ENCODE measurements at places on chromosomes 3 and 15.

- no peak for DNase-seq
Observed at GRCh38 chr3:115710799-115711198, 87.5 kb downstream of the GAP43 start.

DNA sequence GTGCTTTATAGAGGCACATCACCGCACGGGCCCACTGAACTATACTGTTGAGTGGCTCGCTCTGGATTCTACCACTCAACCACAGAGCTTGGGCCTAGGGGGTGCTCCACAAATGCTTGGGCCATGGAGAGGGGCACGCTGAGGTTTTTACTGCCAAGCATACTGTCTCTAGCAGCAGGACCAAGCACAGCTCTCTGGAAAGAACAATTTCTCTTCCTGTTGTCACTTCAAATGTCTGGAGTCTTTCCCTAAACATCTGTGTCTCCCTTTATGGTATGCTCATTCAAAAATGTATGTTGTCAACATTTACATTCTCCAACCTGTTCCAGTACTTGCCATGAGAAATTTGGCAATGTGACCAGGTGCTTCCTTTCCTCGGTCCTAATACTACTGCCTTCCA, 114.7 kb upstream of the TPM1 start:
- no peak for DNase-seq

DNA sequence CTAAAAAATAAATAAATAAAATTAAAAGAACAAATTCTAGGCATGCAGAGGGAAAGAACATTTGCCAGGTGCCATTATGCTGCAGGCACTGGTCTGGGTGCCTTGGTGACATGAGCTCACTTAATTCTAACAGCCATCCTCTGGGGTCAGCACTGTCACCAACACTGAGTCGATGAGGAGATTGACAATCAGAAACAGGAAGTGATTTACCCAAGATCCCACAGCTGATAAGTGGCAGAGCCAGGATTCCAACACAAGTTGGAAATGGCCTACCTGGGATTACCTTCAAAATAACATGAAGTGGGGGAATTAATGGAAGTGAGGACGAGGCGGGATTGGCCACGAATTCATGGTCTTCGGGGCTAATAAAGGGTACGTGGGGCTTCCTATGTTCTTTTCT, 3.6 kb downstream of the PLIN1 start:
- DNase-seq: no peak

- no peak for DNase-seq
Observed at GRCh38 chr3:105584003-105584790, 217.5 kb downstream of the ALCAM start.

DNA sequence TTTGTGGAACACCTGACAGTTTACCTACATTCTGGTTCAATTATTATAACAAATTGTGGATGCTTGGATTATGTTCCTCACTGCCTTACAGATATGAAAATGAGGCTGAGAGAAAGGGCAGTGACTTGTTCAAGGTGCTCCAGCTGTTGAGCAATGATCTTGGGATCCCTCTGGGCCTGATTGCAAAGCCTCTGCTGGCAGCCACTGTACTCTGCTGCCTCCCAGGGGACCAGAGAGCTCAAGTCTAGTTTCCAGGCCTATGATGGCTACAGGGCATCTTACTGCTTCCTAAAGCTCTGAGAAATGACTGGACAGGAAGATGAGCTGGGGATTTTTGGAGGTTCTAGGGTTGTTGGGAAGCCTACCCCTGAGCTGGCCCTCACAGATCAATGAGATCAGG, 2.3 kb upstream of the SHC4 start:
- DNase-seq: no peak

DNA sequence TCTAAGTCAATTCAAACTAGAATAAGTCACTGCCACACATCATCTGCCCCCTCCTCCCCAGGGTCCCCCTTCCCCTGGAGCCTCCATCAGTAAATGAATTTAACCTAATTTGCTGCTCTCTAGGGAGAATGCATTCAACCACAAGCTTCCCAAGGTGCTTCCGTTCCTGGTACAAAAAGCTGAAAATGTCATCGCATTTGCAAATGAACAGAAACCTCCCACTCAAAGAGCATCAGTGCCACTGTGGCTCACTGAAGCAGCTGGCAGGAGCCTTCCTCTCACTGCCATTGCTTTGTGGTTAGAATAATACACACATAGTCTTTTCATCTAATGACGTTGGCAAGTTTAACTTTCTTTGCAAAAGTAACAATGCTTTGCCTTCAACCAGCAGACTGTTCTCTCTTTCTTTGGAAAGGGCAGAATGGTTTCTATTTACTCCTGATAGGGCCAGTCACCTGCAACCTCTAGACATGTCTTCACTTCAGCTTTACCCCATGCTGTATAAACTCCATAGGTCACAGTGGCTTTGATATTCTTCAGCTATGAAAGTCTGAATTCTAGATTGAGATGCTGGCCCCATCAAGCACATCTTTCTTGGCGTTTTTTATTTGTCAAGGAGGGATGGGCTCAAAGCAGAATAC, 238.1 kb downstream of the CPNE4 start:
- no peak for DNase-seq

DNA sequence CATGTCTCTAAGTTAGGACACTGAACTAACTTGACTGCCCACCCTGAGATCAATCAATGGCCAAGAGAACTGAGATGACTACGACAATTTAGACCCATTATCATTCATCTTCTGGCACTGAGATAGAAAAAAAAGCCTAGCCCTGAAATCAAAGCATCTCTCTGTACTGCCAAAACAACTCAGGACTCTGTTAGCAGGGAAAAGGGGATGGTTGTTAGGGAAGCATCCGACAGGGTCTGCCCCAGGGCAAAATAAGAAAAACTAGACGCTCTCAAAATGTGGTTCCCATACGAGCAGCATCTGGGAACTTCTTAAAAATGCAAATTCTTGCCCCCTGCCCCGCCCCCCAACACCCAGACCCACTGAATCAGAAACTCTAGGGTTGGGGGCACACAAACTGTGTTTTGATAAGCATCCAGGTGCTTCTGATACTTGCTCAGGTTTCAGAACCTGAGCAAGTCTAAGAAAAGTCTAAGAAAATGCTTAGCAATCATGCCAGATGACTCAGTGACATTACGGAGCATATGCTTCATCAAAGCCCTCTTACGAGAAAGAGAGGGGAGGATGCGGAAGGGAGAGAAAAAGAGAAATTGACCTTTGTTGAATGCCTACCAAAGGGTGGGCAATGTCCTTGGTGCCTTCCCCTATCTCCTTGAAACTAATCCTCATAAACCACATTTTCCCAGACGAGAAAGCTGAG, 172.8 kb upstream of the HES1 start:
- no peak for DNase-seq
